ENCODE measurements at places on chromosomes 16 and 17.

DNA sequence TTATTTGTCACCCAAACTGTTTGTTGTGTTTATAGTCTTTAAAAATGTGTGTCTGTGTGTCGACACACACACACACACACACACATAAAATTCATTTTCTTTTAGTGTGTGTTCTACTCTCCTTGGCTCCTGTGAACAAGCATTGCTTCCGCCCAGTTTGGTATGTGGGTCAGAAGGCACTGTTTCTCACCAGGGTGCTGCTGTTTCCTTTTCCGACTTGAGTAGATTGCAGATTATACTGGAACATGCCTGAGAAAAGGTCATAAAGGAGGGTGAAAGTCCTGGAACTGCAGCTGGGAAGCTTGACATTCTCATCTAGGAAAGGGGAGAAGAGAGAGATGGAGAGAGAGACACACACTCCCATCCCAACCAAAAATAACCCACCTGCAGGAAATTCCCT, 330.3 kb downstream of the BCAS3 start:
- DNase-seq = no peak

DNA sequence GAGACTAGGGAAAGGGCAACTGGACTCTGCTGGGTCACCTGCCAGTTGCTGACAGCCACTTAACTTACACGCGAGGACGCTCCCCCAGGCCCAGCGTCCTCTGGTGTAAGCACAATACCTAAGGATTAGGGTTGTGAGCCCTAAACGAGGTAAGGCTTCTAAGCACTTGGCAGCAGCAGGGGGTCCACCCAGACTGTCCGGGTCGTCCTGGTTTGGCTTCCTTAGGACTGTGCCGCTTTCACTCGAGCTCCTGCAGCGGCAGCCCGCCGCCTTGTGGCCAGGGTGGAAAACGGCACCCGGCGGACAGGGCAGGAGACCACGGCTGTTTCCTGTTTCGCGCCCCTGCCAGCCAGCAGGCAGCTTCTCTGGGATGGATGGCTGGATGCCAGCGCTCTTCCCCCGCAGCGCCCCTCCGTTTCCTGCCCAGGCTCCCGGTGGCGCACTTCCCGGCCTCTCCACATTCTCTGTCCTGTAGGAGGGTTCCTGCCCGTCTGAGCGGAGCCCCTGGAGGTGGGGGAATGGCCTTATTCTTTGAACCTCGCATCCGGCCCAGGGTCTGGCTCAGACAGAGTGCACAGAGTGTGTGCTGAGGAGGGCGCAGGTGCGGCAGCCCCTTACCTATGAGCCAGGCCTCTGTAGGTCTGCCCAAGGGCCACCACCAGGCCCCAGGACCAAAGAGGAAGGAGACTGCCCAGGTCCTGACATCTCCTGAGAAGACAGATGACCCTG, 47.0 kb upstream of the AMZ2 start:
- DNase-seq = peak; percentile 64

GRCh38 chr17:18037486-18037885, 1.5 kb downstream of the ATPAF2 start:
- no peak for DNase-seq

GRCh38 chr16:20636671-20637070, 60.5 kb upstream of the ACSM2B start:
- no peak for DNase-seq

- no peak for DNase-seq
Measured at GRCh38 chr17:2904135-2904534, 107.9 kb downstream of the RAP1GAP2 start.

- DNase-seq = no peak
Measured at GRCh38 chr16:80327740-80328139, 213.1 kb upstream of the DYNLRB2 start.

- DNase-seq = no peak
Measured at GRCh38 chr16:48978501-48978900, 303.1 kb downstream of the CBLN1 start.

GRCh38 chr17:16048811-16049449, 49.3 kb downstream of the TTC19 start:
- no peak for DNase-seq

- DNase-seq = peak; percentile 43
Measured at GRCh38 chr17:81514739-81515529, 2.3 kb upstream of the ACTG1 start.

GRCh38 chr16:53092284-53092683, 37.5 kb downstream of the CHD9 start:
- DNase-seq = no peak

DNA sequence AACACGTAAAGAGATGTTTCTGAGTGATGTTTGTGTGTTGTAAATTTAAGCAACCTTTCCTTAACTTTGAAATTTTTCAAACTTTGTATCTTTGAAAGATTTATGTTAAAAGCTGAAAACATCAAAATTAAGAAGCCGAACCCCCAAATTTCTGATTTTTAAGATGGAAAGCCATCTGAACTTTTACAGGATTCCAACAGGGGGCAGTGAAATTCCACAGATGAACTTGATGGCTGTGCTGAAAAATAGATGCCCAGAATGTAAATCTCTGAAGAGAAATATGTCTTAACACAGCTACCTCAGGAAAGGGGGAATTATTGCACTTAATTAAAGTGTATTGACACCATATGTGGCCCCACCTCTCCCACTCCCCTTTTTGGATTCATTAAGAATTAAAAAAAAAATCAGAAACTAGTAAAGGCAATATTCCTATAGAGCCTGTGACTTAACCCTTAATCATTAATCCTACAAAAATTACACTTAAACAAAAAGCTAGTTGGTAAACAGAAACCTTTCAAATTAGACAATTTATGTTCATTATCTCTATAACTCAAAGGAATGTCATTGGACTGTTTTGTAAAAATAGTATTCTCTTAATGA, 597.9 kb downstream of the KCNJ2 start:
- DNase-seq = no peak

- no peak for DNase-seq
Measured at GRCh38 chr16:65489531-65490023, 367.7 kb upstream of the CDH11 start.

DNA sequence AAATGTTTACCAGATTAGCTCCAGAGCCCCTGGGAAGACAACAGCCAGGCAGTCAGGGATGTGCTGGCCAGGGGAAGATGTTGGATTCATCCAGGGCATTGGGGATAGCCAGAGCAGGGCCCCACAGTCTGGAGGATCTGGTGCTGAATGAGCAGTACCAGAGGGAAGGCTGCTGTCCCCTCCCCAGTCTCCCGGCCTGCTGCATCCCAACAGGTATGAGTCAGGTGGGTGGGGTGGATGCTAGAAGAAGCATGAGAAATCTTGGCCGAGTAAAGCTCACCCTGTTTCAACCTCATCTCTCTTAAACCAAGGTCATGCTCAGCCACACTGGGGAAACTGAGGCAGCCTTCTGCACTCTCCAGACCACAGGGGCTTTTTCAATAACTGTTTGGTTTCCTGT, 71.9 kb upstream of the SEC14L1 start:
- DNase-seq = no peak

DNA sequence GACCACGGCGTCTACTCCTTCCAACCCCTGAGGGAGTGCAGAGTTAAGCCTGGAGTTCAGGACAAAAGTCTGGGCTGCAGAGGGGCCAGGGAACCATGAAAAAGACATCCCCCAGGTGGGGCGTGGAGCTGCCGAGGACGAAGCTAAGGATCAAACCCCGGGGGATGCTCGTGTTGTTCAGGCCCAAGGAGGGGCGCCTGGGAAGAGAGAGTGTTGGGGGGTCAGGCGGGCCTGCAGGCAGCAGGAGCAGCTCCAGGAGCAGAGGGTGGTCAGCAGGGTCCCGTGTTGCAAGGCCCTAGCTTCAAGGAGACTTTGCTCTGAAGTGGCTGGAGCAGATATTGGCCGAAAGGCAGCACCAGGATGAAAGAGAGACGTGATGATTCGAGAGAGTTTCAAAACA, 26.7 kb downstream of the NECAB2 start:
- DNase-seq = no peak

- no peak for DNase-seq
Measured at GRCh38 chr16:26614237-26614841, 452.4 kb upstream of the C16orf82 start.

Data from T follicular helper cell (primary cell).